Stimulated activated CD8-positive, alpha-beta memory T cell treated with anti-CD3 and anti-CD28 coated beads, Interleukin-2, amount 100 ng/mL, for 48 hours (primary cell): ENCODE measurements at places on chromosomes 5 and 9.

GRCh38 chr5:103433211-103433610 lies 129.4 kb downstream of the NUDT12 start:
- DNase-seq: no peak

GRCh38 chr9:107983762-107984161 lies 494.2 kb upstream of the KLF4 start:
- no peak for DNase-seq

DNA sequence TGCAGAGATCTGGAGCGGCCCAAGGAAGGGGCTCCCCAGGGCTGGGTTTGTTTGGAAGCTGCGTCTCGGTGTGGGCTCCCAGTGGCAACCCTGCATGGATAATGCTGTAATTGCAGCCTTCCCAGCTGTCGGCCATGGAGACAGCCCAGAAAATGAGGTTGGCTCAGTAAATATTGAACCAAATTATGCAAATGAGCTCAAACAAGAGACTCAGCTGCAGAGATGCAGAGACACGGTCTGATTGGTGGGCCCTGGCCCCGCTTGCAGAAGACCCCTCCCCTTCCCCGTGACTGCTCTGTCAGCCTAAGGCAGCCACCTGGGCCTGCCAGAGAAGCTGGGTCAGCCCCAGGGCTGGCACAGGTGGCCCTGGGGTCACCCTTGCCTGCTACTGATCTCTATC lies 75.9 kb downstream of the RAD23B start:
- DNase-seq: no peak

DNA sequence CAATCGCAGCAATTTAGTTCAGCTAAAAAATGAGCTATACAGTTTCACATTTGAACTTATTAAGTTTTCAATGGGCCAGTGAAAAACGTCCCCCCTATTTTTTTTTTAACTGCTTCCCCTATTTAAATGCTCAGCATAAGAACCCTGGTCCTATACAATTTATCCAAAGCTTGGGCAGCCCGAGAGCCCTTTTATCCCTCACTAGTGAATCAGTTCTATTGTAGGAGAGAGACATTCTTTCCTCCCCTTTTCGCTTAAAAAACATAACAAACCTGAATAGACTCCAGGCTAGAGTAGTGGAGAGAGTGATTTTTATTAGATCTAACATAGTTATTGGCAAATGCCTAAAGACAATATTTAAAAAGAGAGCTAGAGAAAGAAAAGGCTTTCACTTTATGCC lies 1.4 kb downstream of the LIX1 start:
- no peak for DNase-seq

DNA sequence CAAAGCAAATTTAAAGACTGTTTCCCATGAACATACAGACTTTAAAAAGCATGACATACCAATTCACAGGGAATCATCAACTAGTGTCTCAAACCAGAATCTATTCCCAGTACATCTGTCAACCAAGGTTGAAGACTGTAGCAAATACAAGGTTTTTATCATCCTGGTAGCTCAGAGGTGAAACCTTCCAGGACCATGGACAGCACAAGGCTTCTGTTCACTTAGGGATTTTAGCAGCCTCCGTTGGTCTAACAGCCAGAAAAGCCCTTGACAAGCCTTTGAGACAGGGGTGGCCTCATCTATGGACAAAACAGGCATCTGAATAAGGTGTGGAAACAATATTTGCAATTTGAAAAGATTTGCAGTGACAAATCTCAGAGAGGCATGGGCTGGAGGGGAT lies 119.0 kb downstream of the TRIM32 start:
- DNase-seq: no peak

GRCh38 chr9:105173306-105173705 lies 71.1 kb upstream of the SLC44A1 start:
- DNase-seq: no peak

GRCh38 chr5:34555699-34556508 lies 100.2 kb upstream of the RAI14 start:
- no peak for DNase-seq

GRCh38 chr5:144028058-144028457 lies 142.4 kb downstream of the YIPF5 start:
- no peak for DNase-seq

GRCh38 chr5:134574521-134574920 lies 49.1 kb downstream of the JADE2 start:
- DNase-seq: no peak

DNA sequence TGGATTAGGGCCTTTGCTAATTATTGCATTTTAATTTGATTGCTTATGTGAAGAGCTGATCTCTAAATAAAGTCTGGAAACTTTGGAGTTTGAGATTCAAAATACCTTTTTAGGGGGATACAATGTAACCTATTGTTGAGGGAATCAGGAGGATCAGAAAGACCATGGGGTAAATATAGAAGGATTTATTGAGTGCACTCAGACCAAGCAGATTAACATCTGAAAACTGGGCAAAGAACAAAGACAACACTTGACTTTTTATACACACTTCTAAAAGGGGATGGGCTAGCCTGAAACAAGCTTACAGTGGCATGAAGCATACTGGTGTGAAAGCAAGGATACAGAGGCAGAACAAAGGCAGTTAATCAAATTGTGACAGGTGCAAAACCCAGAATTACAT lies 174.3 kb downstream of the MRPS30 start:
- DNase-seq: no peak

DNA sequence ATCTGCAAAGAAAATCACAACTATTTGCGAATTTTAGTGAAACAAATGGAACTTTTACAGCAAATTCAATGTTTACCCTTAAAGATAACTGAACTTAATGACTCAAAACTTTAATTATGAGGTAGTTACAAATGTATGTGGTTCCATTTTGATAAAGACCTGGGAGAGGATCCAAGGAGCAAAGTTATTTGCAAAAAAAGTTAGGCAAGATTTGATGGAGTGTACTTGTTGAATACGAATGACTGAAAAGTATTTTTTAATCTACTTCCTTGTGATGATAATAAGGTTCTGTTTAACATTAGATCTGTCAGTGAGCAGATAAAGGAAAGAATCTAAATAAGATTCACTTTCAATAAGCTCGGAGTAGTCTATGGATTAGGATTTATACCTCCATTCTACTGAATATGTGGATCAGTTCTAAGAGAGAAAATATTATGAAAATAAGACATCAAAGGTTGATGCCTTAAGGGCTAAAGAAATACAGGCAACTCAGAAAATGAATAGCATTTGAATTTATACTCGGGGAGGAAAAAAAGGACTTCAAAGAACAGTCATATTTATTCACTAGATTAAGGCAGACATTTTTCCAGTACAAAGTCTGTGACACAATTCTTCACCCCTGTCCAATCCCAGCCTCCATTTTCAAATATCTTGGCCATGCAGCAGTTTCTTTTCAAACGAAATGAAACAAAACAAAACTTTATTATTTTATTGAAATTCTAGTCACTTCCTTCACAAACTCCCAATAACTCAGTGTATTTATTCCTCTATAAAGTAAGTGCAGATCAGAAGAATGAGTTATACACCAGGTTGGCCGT lies 199.8 kb downstream of the PDE4D start:
- DNase-seq: no peak

- DNase-seq: no peak
These were observed 40.8 kb upstream of the GNPDA1 start for GRCh38 chr5:142053426-142054151.

DNA sequence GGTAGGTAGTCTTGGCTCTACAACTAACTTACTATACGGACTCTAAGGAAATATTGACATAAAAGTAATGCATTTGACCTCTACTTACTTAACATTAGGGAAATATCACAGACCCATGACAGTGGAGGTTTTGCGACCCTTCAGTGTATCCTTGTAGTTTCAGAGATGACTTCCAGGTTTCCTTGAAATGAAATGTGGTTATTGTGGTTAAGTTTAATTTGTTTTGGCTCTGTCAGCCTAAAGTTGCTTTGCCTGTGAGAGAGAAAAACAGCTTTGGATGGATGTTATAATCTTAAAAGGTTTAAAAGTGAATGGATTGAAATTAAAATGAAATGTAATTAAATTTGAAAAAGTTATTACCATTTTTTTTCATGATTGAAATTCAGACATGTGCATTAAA lies 42.9 kb downstream of the LRRTM2 start:
- DNase-seq: no peak

DNA sequence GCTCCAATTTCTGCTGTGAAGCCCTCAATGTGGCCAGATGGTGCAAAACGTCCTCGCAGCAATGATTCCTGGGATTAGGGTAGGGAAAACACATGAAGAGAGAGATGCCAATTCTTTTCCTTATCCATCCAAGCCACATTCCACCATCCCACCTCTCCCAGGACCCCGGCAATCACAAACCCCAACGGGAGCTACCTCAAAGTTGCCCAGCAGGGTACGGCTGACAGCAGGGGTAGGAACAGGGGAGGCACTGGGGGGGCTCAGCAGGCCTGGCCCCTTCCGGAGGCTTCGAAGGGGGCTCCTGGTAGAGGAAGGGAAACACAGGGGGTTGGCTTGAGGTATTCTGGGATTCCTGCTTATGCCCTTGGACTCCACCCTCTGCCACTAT lies 3.4 kb upstream of the STOML2 start:
- no peak for DNase-seq

GRCh38 chr9:91623004-91623403 lies 199.4 kb upstream of the NFIL3 start:
- DNase-seq: no peak

- DNase-seq: no peak
These were observed 115.0 kb downstream of the CETN3 start for GRCh38 chr5:90294604-90295003.

DNA sequence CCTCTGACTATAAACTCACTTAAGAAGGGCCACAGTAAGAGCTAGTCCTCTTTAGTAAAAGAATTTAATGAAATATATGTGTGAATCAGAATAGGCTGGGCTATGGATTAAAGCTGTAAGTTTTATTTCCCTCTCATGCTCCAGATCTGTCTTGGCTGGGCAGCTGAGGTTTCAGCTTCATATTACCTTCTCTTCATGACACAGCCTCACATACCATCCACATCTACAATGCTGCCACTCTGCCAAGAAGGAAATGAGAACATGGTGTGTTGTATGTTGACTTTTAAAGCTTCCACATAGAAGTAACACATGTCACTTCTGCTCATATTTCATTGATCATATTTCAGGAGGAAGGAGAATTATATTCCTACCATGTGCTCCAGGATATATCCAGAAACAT lies 776.0 kb upstream of the ACO1 start:
- DNase-seq: no peak

GRCh38 chr5:180209137-180209581 lies at the start of gene RASGEF1C:
TSS of gene RASGEF1C (minus strand) at chr5:180209211. CDS start at chr5:180138052, 71,159 bp downstream.
- peak; percentile 40 for DNase-seq

GRCh38 chr5:54703565-54704255 lies 186.2 kb downstream of the SNX18 start:
- no peak for DNase-seq

GRCh38 chr5:90158131-90158530 lies 251.4 kb downstream of the CETN3 start:
- DNase-seq: no peak

GRCh38 chr9:121222524-121223171 lies 21.0 kb upstream of the RAB14 start:
- DNase-seq: no peak

GRCh38 chr9:131395157-131396098 lies 1.5 kb downstream of the PRRC2B start:
- peak; percentile 49 for DNase-seq

DNA sequence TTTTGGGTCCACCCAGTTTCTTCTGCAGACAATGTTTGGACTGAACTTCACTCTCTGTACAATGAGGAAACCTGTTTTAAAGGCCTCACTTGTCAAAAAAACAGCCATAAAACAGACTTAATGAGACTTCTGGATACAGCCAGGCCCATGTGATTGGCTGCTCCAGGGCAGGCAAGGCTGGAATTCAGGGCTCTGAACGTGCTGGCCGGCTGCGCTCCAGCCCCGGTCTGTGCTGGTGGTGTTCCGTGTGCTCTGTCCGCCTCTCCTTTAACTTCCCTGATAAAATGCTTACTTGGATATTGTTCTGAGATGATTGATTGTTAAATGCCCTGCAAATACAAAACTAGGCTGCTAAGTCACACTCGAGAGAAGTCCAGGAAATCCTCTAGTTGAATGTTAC lies 131.2 kb upstream of the KLF4 start:
- no peak for DNase-seq

DNA sequence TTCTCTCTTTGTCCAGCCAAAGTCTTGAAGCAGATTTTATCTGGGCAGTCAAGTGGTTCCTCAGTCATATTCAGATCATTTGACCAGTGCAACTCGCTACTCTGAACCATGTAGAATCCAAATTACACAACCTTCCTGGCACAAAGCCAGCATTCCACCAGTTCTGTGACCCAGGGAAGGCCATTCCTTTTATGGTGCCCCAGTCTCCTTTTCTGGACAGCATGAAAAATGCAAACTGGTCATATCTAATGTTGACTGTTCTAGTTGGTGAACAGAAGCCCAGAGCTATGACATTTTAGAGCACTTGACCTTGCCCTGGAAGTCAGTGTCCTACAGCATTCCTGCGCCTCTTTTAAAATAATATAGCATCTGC lies 364.6 kb downstream of the BRINP1 start:
- DNase-seq: no peak

GRCh38 chr5:14929293-14930065 lies 57.9 kb upstream of the ANKH start:
- no peak for DNase-seq

DNA sequence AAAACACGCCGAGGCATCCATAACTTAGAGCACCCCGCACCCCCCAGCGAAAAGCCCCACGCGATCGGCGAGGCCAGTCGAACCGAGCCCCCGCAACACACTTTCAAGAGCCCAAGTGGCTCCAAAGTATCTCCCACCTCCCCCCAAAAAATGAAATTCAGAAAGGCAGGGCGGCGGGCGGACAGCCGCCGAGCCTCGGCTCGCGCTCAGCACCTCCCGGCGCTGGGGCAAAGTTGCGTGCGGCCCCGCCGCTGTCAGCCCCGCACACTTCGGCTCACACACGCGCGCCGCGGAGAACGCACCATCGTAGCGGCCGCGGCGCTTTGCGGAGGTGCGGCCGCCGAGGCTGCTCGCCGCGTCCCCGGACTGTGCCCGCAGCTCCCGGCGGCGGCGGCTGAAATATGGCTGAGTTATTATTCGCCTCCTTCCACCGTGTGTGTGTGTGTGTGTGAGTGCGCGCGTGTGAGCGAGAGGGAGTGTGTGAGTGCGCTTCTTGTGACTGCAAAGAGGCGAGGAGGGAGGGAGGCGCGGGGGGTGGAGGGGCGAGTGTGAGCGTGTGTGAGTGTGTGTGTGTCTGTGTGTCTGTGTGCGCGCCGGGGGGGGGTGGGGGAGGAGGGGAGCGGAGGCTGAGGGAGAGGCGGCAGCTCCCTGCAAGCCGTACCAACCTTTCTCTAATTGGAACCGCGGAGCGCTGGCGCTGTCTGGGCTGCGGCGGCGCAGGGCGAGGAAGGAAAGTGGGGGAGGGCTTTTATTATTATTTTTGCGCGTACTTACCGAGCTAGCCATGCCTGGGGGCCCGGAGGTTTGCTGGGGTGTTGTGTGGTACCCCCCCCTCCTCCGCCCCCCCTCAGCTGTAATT lies 599 bp downstream of the MLLT3 start:
- peak; percentile 48 for DNase-seq

- peak; percentile 44 for DNase-seq
These were observed 203.9 kb downstream of the FRMD3 start for GRCh38 chr9:83334320-83334719.
